Fibroblast of villous mesenchyme (primary cell): ENCODE measurements at places on chromosomes 2 and 18. TPM values are rescaled to one million over a fixed set of nuclear protein-coding genes. Genes with fewer than 3 reads are reported as not detected.
A peak's percentile ranks its signal among the peaks of the same experiment; 100 is the strongest.

Gene RAX
- not detected in 2 replicates for total RNA-seq

Gene RUFY4
- not detected in 2 replicates for total RNA-seq

Gene TUBA4A
- total RNA-seq, result 6.1 and 27.6 TPM in 2 replicates

Gene ANKRD30B
- 0.86 and 1.9 TPM in 2 replicates for total RNA-seq

Gene CD302
- 8.4 and 13.4 TPM in 2 replicates for total RNA-seq

Gene CD207
- total RNA-seq, result not detected in 2 replicates

Gene KCNJ13
- not detected in 2 replicates for total RNA-seq

Gene EDAR
- total RNA-seq, result not detected in 2 replicates

Gene HOXD13
- total RNA-seq, result 0.43 TPM in 1 of 2 replicates, not detected in the other

Gene IL36G
- not detected in 2 replicates for total RNA-seq

Gene NEURL3
- not detected in 2 replicates for total RNA-seq

Gene COL4A3
- under 0.01 TPM in 2 replicates for total RNA-seq

Gene TEX44
- not detected in 2 replicates for total RNA-seq

Gene RALBP1
- total RNA-seq, result 69.3 and 76.4 TPM in 2 replicates

Gene IL37
- total RNA-seq, result 0.32 TPM in 1 of 2 replicates, not detected in the other

DNA sequence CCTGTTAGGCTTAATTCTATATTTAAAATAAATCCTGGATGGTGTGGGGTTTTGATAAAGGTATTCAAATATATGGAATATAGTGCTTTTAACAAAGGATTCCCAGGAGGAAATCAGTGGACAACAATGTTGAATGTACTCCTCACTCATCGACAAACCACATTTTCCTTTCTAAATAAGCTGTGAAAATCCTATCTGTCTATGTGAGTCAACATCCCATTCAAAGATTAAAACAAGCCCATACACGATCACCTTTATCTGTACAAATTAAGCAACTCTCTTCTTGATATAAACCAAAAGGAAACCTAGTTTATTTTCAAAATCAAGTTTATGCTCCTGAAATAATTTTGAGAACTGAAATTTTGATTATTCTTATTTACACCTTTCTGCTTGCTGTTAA is 153.4 kb downstream of the ERBB4 start:
- DNase-seq, result no peak

GRCh38 chr2:204251998-204252376 is 293.3 kb upstream of the PARD3B start:
- no peak for DNase-seq

GRCh38 chr2:5121642-5122041 is 570.5 kb upstream of the SOX11 start:
- DNase-seq, result no peak

DNA sequence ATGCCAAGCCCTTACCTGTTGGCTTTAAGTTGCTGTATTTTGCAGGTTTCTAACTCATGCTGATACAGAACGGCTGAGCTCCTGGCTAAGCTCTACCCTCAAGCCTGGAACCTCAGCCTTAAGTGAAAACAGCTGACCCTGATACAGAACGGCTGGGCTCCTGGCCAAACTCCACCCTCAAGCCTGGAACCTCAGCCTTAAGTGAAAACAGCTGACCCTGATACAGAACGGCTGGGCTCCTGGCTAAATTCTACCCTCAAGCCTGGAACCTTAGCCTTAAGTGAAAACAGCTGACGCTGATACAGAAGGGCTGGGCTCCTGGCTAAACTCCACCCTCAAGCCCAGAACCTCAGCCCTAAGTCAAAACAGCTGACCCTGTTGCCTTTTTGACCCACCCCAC is 17.6 kb upstream of the DNER start:
- peak; percentile 80 for DNase-seq

- DNase-seq, result no peak
Observed at GRCh38 chr2:241030333-241030680, 31.9 kb downstream of the SNED1 start.

GRCh38 chr2:172162739-172163336 is 60.1 kb upstream of the DLX2 start:
- no peak for DNase-seq

DNA sequence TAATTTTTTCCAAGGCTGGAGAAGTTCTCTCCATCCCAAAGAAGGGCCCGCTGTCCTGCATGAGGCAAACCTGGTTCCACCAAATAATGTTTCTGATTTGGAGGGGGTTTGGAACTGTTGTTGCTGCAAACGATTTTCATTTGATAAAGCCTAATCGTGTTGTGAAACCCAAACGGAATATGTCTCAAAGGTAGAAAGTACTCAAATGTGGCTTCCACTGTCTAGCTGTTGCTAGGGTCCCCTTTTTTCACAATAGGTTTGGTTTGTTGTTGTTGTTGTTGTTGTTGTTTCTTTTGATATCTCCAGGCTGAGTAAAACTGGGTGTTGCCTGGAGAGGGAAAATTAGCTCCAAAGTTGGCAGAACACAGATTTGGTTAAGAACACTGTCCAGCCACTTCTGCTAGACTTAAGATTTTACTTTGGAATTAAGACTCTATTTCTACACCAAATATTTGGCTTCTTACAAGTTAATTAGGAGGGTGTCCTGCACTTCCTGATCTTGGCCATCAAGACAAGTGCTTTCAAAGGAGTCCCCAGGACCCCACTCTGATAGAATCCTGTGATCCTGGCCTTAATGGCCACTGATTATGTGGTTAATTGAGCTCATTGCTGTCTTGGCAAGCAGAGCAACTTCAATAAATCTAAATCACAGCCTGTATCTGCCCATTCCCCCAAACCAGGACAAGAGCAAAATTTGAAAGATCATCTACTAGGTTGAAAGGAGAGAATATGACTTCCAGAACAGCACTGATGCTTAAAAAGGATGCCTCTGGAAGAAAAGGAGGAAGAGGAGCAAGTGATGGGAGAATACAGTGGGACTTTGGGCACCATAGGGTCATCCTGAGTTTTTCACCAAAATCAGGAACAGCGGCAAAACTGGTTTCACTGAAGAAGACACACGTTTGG is 3.3 kb upstream of the HOXD13 start:
- no peak for DNase-seq

DNA sequence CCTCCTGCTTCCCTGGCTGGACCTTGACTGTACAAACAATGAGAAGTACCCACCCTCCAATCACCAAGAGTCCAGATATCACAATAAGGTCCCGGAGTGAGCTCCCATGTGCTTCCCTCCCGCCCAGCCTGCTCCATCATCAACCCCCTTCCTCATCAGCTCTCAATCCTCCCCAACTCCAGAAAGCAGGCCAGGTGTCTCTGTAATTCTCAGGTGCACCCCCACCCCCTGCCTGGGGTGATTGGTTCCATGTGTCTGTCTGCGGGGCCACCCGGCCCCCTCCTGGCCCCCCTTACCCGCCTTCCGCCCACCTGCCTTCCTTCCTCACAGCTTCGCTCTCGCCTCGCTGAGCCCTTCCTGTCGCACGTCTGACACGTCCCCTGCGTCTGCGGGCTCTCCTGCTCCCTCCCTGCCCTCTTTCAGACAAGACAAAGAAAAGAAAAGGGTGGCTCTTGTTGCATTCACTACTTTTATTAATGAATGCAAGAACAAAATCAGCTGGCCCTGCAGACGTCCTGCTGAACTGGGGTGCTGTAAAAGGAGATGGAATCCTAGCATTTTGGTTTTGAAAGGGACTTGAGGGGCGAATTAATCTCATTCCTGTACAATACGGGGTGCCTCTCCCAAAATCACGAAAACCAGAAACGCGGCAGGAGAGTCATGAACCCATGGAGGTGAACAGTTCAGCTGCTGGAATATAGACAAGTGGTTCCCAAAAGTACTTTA is 26.5 kb upstream of the IGFBP2 start:
- DNase-seq, result no peak

DNA sequence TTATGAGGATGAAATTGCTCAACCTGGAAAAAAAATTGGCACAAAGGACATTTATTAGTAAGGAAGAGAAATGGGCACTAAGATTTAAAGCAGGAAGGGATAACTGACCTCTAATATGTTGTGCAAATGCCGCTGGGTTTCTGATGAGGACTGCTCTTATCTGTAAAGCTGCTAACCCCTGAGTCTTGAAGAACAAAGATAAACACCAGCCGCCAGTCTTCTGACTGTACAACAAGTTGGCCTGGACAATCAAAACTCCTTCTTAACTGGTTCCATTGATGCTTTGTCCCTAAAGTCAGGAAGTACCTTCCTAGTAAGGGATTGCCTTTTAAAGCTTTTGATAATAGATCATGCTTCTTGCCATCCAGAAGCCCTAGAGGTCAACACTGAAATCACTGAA is 301.8 kb downstream of the TRIB2 start:
- peak; percentile 7 for DNase-seq

- DNase-seq, result no peak
Observed at GRCh38 chr2:98896416-98896815, 39.6 kb downstream of the CRACDL start.

GRCh38 chr2:15955232-15955988 is 15.1 kb downstream of the MYCN start:
- no peak for DNase-seq

- no peak for DNase-seq
Observed at GRCh38 chr2:45207101-45207500, 197.8 kb upstream of the SIX2 start.

GRCh38 chr2:120773186-120773800 is 37.6 kb downstream of the GLI2 start:
- DNase-seq, result no peak

- DNase-seq, result no peak
Observed at GRCh38 chr2:207286106-207286505, 120.4 kb upstream of the KLF7 start.

- no peak for DNase-seq
Observed at GRCh38 chr2:45774688-45775244, 123.3 kb downstream of the PRKCE start.

GRCh38 chr2:207676827-207677354 is 34.5 kb upstream of the CCNYL1 start:
- DNase-seq, result peak; percentile 70

GRCh38 chr18:75364512-75365253 is 62.8 kb downstream of the SMIM21 start:
- no peak for DNase-seq

DNA sequence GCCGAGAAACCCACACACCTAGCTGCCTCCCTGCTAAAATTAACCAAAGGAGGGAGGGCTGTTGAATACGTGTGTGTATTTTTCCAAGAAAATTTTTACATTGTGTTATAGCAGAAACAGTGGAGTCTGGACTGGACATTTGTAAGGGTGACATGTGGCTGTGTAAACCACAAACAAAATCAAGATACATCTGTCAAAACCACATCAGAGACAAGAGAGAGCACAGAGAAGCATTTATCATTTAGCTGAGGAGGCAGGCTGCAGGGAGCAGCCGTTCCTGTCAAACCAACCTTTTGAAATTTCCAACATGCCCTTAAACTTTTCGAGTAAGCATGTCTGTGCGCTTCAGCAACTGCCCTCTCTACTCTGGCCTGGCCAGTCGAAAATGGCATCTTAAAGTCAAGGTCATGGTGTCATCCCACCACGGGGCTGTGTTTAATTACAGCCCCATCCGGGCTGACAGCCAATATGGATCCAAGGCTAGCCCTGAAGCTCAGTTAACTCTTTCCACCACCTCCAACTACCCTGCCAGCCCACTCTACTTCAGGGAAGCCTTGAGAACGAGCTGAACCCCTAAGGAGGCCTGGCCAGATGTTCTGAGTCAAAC is 8.4 kb downstream of the BCL11A start:
- DNase-seq, result no peak

DNA sequence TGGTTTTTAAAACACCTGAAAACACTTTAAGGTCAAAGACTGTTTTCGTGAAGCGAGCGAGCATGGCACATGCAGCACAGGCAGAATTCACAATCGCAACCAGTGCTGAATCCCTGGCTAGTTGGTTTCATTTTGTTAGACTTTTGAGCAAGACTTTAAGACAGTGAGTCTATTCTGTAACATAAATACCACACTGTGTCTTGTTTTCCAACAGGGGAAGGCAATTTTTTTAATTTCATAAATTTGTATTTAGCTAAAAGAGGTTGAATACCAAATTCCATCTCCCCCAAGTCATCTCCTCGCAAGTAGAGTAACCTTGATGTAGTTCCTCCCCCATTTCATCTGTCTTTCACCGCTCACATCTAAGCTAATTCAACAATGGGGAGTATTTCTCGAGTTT is 1.4 kb downstream of the CERKL start:
- DNase-seq, result no peak

DNA sequence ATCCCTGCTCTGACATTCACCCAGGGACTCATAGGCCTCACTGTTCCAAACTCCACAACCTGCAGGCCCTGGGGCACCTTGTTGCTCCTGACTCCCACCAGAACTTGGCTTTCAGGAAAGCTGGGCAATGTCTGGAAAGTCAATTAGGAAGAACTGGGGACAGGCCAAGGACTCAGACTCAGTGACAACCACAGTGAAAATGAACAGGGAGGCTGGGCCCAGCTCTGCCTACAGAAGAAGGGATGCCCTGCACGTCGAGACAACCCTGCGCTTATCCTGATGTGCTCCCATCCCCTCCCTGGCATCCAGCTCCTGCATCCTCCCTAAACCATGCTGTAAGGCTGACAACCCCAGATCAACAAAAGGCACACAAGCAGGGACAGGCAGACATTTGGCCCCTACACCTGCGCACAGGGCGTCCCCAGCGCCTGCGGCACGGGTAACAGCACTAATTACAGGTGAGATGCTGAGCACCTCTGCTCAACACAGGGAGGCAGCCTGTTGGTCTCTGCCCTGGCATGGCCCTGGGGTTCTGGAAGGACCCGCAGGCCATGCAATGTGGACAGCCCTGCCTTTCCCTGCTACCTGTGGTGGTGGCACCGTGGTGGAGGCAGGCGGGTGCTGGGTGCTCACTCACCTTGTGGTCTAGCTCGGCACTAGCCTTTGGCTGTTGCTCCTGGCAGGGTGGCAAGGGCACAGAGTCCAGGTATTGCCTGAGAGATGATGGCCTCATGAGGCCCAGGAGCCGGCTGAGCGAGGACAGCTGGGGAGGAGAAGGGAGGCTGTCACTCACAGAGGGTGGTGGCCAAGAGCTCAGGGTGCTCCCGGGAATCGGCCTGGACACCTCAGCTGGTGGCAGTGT is 23.6 kb upstream of the SEMA4C start:
- DNase-seq, result no peak

GRCh38 chr18:52340406-52341102 is 557 bp downstream of the DCC start:
- DNase-seq, result no peak

GRCh38 chr2:197453123-197453913 is at the start of gene COQ10B:
TSS of gene COQ10B (plus strand) at chr2:197453552. CDS start at chr2:197453561, 9 bp downstream.
- peak; percentile 100 for DNase-seq

GRCh38 chr2:108805782-108806181 is 19.2 kb downstream of the CCDC138 start:
- DNase-seq, result peak; percentile 17
